ENCODE measurements at places on chromosomes 2 and 18.

DNA sequence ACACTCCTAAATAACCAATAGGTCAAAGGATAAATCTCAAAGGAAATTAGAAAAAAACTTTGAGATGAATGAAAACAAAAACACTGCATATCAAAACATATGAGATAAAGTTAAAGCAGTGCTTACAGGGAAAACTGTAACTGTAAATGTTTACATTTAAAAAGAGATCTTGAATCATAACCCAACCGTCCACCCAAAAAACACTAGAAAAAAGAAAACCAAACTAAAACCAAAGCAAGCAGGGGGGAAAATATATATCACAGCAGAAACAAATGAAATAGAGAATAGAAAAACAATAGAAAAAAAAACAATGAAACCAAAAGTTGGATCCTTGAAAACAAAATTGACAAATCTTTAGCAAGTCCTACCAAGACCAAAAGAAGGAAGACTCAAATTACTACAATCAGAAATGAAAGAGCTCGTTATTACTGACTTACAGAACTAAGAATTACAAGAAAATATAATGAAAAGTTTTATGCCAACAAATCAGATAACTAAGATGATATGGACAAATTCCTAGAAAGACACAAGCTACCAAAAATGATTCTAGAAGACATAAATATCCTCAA lies 65.6 kb downstream of the TLK1 start:
- DNase-seq: no peak

DNA sequence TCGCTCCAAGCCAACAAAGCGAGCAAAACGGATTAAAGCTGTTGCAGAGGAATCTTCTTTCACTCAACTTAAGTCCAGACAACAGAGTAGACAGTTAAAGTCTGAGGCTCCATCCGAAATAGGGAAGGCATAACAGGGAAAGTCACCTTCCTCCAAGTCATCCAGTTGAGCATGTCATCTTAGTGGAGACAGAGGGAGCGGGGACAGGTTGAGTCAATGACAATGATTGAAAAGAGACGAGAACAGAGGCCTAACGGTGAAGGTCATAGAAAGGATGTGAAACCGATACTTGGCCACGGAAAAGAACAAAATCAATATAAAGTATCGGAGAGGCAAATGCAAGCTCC lies 455 bp downstream of the C18orf32 start:
- no peak for DNase-seq

DNA sequence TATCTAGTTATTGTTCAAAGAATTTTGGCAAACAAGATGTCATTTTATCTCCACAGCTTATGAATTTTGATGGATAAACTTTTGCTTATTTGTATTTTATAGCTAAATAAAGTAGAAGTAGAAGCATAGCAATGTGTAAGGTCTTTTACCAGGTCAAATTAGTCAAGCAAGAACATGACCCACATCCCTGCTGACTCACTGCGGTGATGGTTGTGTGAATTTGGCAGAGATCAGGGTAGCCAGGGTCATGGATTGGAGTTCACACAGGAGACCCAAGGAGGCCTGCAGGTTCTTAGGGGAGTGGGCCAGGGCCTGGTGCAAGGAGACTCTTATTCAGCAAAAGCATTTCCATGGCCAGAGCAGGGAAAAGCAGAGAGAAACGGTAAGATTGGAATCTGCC lies 18.7 kb downstream of the SP140 start:
- DNase-seq: no peak

GRCh38 chr2:230658877-230659652 lies 53.6 kb upstream of the CAB39 start:
- DNase-seq: no peak

DNA sequence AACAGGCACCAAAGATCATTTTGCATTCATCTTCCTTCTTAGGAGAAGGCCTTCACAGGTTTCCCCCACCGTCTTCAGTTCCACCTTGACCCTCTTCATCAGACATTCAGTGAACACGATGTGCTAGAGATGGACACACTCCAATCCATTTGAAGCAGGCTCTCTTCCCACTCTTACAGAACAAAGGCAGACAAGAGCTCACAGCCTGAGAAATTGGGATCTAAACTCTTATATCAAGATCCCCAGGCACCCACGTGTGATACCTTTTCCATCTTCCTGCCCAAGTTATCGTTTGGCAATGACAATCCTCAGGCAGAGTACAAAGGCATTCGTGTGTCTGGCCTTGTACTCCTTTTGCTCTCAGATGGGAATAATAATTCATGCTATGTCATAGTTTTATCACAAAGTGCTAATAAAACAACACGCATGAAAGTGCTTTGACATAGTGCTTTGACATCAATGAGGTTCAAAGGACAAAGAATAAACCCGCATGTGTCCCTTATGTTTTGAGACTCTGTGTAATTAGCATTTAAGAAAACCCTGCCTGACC lies 369.3 kb upstream of the KLHL29 start:
- DNase-seq: no peak

GRCh38 chr18:23069481-23069880 lies 65.8 kb upstream of the CABLES1 start:
- no peak for DNase-seq

DNA sequence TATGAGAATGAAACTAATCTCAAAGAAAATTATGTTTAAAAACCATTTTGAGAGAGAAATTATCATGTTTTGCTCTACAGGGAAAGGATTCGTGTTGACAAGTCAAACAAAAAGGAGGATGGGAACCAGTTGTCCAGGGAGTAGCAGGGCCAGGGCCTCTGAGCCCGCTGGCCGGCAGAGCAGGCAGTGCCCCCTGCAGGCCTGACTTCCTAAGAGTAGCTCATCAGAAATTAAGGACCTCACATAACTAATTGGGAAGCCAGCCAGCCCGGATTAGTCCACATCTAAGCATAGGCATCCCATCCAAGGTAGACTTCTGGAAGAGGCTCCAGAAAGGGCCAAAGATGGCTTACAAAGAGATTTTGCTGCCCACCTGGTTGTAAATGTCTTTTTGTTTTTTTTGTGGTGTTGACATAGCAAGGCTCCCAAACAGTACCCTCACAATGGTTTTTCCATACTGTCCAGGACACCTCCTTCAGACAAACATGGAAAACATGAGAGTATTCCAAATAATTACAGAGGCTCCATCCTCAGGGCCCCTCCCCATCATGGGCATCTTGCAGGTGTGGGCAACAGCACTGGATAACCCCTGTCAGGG lies 241.2 kb upstream of the TANK start:
- DNase-seq: peak; percentile 14

DNA sequence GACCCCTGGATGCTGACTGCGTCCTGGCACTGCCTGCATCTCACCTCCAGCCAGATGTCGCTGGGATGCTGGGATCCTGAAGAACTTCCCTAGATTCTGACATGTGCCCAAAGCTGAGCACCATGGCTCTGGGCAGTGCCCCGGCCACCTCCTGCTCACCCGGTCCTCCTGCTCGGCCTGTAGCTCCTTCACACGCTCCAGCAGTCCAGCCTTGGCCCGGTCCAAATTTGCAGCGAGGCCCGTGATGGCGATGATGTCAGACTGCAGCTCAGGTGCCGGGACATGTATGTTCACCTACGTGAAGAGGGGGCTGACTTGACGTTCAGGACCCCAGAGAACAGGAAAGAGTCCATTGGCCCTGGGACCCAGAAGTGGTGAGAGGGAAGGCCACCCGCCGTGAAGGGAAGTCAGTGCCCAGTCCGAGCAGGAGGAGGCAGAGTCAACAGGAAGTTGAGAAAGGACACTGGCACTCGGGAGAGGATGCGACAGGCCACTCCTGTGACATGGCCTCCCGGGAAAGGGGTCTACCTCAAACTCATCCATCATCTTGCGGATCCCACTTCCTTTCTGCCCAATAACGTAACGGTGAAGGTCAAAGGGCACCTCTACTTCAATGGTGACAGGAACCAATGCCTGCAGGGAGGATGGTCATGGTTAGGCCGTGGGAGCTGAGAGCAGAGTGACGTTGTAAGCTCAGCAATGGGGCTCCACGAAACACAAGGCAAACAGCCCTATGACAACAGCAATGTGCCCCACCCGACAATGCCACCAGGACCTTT lies 46.7 kb downstream of the ANO7 start:
- no peak for DNase-seq

DNA sequence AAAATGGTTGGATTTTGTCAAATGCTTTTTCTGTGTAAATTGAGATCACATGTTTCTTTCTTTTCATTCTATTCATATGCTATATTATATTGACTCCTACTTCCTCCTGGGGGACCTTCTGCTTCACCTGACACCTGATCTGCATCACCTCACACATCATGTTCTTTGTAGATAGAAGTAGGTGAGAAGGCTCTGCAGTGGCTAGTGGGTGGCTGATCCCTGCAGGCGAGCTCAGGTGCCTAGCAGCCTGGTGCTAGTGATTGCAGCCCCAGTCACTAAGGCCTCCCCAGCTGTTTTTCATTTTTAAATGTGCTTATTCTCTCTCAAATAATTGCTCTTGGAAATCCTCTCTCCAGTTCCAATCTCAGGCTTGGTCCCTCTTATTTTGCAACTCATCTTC lies 33.6 kb downstream of the MC4R start:
- no peak for DNase-seq

DNA sequence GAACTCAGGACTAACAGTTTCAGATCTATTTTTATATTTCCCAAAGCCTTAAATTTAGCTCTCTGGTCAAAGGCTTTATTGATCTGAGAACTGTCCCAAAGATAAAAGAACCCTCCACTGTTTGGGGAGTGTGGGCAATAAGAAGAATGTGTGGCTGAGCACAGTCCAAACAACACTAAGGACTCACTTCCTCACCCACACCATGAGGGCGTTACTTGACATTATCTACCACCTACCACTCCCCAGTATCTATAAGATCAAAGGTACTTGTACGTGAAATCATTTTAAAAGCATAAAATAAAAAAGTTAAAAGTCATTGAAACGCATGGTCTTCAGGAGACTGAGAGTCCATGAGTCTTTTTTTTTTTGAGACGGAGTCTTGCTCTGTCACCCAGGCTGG lies 54.6 kb upstream of the NFU1 start:
- no peak for DNase-seq

- DNase-seq: peak; percentile 53
Measured at GRCh38 chr2:217218269-217219163, 358.7 kb upstream of the TNP1 start.

DNA sequence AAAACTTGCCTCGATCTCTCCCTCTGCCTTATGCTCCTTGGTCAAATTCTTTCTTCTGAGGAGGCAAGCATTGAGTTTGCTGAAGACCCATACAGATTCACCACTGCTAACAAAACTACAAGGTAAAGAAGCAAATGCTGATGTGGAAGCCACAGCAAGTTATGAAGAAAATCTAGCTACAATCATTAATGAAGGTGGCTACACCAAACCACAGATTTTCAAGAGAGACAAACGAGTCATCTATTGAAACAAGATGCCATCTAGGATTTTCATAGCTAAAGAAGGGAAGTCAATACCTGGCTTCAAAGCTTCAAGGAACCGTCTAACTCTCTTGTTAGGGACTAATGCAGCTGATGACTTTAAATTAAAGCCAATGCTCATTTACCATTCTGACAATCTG lies 203.2 kb downstream of the METTL4 start:
- DNase-seq: no peak

DNA sequence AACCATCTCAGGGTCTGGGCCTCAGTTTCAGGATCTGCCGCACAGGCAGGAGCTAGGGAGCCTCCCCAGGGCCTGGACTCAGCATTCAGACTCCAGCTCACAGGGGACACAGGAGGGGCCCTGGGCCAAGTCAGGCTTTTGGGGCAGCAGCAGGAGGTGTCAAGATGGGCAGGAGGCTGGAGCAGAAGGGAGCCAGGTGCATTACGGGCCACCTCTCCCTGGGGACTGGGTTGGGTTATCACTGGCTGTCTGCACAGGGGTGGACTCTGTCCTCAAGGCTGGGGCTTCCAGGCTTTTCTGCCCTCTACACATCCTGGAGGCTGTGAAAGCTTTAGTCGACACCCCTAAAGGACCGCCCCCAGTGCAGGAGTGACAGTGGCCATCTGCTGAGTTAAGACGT lies 20.0 kb downstream of the AQP12A start:
- DNase-seq: no peak

GRCh38 chr2:42977270-42978174 lies 185.1 kb upstream of the HAAO start:
- DNase-seq: no peak

DNA sequence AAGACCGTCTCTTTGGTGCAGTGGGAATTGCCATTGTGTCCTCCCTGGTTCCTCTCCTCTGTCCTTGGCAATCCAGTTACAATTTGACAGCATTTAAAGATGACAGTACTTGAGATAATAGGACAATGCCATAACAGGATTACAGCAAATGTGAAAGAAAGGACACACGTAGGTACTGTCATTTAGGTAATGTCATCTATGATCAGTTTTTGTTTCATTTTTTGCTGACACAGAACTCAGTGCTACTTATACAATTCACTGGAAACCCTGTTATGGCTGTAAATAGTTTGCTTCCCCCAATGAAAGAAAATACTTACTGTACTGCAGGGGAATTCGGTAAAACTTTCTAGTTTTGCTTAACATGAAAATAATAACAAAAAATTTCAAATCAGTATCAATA lies 65.2 kb downstream of the BCL11A start:
- no peak for DNase-seq

DNA sequence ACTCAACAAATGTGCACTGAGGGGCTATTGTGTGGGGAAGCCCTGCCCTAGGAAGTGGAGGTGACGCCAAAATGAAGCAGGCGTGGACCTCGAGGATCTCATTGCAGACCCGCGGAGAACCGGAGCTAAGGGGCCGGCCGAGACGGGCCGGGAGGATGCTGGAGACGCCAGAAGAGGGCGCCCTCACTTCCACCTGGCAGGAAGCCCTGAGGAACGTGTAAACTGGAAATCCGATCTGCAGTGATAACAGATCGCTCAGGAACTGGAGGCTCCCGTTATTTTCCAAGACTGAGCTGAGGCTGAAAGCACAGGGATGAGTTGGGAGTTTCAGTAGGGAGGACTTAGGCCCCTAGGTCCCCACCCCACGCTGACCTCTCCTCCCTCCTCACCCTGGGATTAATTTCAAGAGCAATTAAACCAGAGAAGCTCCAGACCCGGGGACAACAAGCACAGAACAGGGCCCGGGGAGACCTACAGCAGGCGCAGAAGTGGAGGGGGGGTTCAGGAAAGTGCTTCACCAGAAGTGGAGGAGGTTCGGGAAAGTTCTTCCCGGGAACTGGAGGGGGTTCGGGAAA lies 7.7 kb upstream of the COL6A3 start:
- DNase-seq: peak; percentile 77

- DNase-seq: no peak
Measured at GRCh38 chr2:10462178-10463083, 14.3 kb upstream of the ODC1 start.

- DNase-seq: peak; percentile 57
Measured at GRCh38 chr2:61658841-61659780, 121.0 kb upstream of the XPO1 start.

- DNase-seq: no peak
Measured at GRCh38 chr2:11465110-11465484, 864 bp downstream of the E2F6 start.

GRCh38 chr2:173957517-173957916 lies 7.7 kb downstream of the SP3 start:
- DNase-seq: no peak

- DNase-seq: peak; percentile 59
Measured at GRCh38 chr2:216777637-216778273, 82.1 kb downstream of the TNP1 start.

- DNase-seq: no peak
Measured at GRCh38 chr2:68435615-68436014, 31.5 kb downstream of the FBXO48 start.

Measured in AG08395 (cell line).